GM23338 (cell line): ENCODE measurements at places on chromosomes 2 and 18.

DNA sequence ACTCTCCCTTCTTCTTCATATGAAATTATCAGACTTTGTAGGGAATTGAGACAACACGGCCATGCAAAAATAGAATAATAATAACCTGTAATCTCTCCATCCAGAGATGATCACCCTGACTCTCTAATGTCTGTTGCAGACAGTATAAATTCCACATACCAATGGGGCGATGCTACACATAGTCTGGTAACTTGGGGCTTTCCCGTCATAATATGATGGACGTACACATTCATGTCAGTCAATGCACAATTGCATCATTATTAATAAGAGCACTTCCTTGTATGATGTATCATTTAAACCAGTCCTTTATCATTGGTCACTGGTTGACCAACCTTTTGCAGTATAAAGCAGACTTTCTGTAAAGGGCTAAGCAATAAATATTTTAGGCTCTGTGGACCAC, 39.5 kb upstream of the SCLY start:
- no peak for DNase-seq

DNA sequence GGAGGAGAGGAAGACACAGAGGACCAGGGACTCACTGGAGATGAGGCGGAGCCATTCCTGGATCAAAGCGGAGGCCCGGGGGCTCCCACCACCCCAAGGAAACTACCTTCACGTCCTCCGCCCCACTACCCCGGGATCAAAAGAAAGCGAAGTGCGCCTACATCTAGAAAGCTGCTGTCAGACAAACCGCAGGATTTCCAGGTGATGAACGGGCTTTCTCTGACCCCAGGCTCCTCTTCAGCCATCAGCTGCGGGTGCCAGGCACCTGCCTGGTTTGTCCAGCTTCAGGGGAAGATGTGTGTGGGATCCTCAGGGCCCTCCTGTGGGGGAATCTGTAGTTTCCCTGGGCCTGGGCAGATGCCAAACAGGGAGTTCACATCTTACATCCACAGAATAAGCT, 60.4 kb downstream of the DYSF start:
- no peak for DNase-seq

GRCh38 chr2:139773720-139774277, 993.6 kb upstream of the NXPH2 start:
- DNase-seq: no peak

- DNase-seq: no peak
These were observed 77.4 kb downstream of the TANC1 start for GRCh38 chr2:159045545-159046454.
